Right cardiac atrium (tissue), 5 donors: ENCODE measurements at places on chromosomes 13 and 19. TPM values are rescaled to one million over a fixed set of nuclear protein-coding genes. Genes with fewer than 3 reads are reported as not detected.

Gene ZNF440
- 7.5 TPM for total RNA-seq

- DNase-seq, result no peak
These were observed 3.9 kb upstream of the FAM216B start for GRCh38 chr13:42777467-42777866.

Gene CGB8
- total RNA-seq, result not detected

Gene CLDND2
- 1.1 TPM for total RNA-seq

DNA sequence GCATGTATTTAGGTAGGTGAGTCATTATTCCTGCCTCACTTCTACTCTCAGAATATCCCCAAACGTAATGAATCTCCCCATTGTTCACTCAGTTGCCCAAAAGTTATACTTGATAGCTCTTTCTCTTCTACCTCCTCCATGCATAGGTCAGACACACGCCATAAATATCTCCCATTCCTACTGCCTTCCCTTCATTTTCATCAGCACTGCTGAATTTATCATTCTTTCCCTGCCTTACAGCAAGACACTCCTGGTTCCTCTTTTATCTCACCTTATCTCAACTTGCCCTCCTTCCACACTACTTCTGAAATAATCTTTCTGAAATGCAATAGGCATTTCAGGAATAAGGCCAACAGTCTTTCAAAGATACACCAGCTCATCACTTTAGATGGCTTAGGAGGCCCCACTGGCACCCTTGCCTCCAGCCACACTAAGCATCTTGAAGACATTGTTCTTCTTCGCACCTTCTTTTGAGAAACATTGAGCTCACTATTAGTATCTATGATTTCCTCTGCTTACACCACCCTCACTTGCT is 333.9 kb downstream of the MYO16 start:
- no peak for DNase-seq

Gene KLHL1
- not detected for total RNA-seq

GRCh38 chr19:10718205-10719196 is 622 bp downstream of the DNM2 start:
- DNase-seq, result peak; percentile 59

DNA sequence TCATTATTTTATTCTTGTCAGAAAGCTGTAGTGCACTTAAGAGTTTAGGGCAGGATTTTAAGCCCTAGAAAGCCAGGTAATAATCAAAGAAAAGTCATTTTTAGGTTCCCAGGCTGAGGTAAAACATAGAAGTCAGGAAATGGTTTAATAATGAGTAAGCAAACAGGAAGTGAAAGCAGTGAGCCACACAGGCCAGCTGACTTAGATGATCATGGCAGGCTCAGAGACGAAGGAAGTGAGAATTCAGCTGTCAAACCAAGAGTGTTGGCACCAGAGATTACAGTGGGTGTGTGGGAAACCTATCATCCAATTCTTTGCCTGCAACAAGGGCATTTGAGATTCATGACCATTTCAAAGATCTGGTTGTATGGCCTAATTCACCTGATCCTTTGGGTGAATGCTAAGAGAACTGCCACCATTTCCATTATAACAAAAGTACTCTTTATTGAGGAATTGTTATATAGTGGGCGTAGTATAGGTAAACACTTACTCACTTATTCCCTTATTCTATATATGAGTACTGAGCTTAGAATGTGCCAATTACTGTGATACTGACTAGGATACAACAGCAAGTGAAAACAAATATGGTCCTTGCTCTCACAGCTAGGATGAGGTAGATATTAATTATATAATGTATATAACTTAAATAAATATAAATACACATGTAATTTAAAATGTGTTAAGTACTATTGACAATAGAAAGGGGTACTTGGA is 103.7 kb upstream of the EDNRB start:
- no peak for DNase-seq

Gene OR4F17
- not detected for total RNA-seq

DNA sequence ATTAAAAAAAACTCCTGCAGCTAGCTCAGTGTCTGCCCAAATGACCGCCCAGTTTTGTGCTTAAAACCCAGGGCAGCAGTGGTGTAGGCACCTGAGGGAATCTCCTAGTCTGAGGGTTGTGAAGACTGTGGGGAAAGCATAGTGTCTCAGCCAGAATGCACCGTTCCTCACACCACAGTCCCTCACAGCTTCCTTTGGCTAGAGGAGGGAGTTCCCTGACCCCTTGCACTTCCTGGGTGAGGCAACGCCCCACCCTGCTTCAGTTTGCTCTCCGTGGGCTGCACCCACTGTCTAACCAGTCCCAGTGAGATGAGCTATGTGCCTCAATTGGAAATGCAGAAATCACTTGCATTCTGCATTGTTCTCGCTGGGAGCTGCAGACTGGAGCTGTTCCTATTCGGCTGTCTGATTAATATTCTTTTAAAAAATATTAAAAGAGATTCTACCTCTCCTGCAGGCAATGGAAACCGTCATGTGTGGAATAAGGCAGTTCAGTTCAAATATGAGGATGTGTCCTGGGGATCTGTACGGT is 645.7 kb downstream of the FGF9 start:
- DNase-seq, result no peak

DNA sequence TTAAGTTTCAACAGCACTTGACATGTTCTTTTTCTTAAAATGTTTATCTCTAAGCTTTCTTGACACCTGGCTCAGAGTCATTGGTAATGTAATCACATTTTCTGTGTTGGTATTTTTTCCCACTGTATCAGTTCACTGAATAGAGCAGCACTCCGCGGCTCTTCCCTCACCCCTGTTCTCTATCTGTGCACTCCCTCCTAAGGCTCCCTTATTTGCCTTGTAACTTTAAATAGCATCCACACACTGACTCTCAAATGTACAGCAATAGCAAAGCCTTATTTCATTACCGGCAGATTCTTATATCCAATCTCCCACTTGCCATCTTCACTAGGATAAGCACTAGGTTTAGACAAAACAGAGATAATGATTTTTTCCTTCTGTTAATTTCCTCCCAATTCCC is 935.5 kb upstream of the SLC10A2 start:
- no peak for DNase-seq

Gene SLC5A5
- total RNA-seq, result not detected

DNA sequence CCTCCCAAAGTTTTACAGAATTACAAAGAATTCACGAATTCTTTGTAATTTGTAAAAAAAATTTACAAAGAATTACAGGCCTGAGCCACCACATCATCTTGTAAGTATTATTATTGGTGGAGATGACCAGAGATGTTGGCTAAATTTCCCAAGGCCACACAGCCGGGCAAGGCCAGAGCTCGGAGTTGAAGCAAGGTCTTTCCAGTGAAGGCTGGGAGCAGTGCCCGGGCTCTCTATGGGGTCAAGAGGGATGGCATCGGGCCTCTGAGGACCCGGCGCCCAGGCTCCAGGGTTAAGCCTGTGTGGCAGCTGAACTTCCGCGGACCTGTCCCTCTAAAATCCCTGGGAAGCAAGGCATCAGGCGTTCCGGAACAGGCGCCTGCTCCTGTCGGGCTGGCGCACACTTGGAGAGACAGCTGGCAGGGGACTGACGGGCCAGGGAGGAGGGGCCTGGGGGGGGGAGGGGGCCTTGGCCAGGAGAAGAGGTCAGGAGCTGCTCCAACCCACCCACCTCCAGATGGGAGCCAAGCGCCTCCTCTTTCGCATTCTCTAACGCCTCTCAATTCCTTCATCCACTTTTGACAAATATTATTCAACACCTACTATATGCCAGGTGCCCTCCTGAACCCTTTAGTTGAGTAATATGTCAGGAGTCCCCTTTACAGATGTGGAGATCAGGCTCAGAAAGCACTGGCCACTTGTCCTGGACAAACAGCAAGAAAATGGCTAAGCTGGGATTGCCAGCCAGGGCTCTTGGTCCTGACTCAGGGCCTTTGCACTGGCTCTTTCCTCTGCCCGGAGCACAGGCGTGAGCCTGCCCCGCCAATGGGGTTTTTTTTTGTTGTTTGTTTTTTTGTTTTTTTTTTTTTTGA is 36.8 kb upstream of the SEMA6B start:
- DNase-seq, result no peak

Gene CYP2F1
- not detected for total RNA-seq

Gene IZUMO4
- total RNA-seq, result 2.5 TPM

GRCh38 chr19:19948800-19949199 is 48.1 kb downstream of the ZNF93 start:
- DNase-seq, result no peak

Gene CYTH2
- total RNA-seq, result 29.8 TPM

Gene MAMSTR
- 5.7 TPM for total RNA-seq

GRCh38 chr13:38566023-38566422 is 120.9 kb upstream of the FREM2 start:
- no peak for DNase-seq

DNA sequence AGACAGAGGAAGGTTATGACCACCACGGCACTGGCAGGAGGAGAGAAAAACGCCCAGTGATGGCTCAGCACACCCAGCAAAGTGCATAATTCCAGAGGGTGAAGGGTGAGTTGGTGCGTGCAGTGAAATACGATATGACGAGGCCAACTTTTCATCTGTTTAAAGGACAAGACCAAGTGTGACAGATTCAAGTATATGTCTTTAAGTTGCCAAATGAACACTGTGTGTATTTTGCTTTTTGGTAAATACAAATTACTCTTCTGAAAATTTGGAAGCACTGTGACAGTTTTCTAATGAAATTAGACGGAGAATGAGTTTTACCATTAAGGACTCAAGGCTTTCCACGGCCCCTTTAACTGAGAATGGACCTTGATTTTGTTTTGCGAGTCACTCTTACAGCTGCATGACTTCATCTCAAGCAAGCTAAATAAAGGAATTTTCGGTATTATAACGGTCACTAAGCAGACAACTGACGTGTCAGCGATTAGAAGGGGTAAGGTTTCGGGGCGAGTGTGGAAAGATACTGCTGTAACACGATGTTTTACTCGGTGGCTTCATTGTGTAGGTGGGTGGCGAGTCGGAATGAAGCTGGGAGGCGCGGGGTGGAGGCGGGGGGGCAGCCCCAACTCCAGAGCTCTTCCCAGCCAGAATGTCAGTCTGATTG is 22.8 kb downstream of the COL4A2 start:
- DNase-seq, result no peak

DNA sequence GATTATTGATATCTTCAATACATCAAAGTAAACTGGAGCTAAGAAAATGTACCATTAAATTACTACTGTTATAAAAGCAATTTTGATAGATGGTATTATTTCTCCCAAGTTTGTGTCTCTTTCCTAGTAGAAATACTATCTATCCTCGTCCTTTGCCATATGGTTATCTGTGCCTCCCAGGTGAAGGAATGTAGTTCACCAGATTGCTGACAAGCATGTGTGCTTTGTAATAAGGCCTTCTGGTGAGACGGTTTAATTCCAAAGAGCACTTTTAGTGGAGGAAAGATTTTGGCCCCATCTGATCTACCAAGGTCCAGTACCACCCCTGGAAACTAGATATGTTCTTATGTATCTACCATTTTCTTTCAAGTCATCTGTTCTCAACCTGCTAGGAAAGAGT is 243.6 kb downstream of the DLEU7 start:
- DNase-seq, result no peak

DNA sequence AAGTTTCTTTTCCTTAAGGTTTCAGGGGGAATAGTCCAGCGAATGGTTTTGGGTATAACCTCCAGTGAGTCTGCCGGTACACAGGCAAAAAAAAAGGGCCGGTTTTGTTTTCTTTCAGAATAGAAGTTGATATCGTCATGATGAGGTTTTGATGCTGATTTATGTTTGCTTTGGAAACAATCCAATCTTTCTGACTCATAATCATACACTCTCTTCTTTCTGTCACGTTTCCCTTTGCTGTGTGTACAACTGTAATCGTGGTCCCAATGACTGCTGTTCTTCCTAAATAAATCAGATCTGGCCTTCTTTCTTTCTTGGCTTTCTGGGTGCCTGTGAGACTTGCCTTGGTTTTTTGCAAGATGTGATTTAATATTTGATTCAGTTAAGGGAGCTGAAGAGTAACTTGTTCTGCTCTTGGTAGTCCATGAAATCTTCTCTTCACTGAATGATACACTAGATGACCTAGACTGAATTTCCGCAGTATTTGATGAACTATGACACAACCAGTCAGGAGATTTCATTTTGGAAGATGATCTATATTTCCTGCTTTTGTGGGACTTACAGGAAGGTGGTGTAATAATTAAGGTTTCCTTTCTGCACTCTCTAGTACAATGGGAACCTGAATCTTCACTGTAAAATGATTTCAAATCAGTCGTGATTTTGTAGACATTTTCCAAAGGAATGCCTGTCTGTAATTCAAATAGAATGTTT is 34.9 kb upstream of the METTL21C start:
- no peak for DNase-seq

DNA sequence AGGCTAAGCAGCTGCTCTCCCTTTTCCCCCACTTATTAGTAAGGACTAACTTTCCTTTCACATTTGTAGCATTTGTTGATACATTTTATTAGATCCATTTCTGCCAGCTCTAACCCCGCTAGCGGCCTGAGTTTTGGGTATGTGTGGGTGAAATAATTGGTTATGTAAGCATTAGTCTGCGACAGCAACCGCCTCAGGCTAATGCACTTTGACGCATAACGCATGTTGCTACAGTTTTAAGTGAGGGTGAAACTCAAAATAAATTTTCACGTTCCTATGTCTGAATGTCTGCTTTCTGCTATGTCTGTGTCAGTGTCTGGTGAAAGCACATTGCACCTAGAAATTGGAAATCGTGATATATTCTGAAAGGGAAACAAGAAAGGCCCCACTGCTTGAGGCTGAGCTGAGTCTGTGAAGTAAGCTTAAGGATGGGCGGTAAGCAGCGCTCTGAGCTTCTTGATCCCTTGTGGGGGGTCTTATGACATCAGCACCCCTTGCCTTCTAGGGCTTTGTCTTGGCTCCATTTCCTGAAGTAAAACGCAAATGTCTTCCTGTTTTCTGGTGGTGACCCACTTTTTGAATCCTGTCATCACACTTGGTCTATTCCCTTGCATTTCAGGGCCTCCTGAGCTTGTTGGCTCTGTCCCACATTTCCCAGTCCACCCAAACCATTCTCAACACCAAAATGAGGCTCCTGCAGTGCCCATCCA is 648.3 kb upstream of the ARGLU1 start:
- DNase-seq, result no peak

Gene ADGRE3
- not detected for total RNA-seq

Gene RNF17
- total RNA-seq, result not detected

Gene FRY
- total RNA-seq, result 101 TPM

DNA sequence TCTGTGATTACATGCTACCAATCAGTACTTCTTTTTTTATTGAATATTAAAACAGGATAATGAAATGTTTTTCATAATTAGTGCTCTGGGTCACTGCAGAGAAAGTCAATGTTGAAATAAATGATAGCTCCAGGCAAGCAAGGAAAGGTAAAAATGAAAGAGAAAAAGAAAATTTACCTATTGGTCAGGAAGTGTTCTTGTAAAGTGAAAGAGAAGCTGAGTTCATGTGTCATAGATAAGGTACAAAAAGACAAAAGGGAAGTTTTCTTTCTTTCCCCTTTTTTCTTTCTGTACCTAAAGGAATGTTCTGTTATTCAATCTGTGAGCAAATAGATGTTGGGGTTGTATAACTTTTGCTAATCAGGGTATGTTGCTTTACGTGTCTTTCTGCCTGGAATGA is 197.0 kb downstream of the PCDH9 start:
- no peak for DNase-seq

Gene ZNF805
- total RNA-seq, result 14.6 TPM

- no peak for DNase-seq
These were observed 171.6 kb upstream of the ZNF507 start for GRCh38 chr19:32173836-32174235.

Gene ZNF846
- total RNA-seq, result 14.6 TPM
